ENCODE measurements at places on chromosomes 16 and 17. TPM values are rescaled to one million over a fixed set of nuclear protein-coding genes. Genes with fewer than 3 reads are reported as not detected.

Gene RAB34
- total RNA-seq = 91.8 TPM

DNA sequence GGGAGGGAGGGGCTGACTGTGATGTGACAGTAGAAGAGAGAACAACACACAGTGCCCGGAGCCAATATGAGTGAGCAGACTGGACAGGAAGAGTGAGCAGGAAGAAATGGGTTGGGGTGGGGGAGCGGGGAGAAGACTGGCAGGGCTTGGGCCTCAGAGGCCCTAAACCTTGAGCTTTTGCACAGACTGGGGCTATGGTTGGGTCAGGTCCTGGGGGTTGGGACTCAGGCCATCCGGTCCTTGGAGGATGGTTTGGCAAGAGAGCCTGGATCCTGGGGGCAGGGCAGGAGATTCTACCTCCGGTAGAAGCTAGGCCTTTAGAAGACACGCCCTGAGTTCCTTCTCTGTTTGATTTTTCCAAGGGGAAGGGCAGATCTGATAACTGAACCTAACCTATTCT is 1.1 kb downstream of the CAMTA2 start:
- H3K27me3 ChIP-seq = peaks cover 12% of the 10 kb centered on the region
- no peaks in the 10 kb centered on the region for H3K36me3 ChIP-seq
- peak overlapping the region; percentile 80 for H3K4me3 ChIP-seq
- DNase-seq = no peak
- H3K27ac ChIP-seq = no peak overlapping the region
- H3K4me1 ChIP-seq = no peaks in the 10 kb centered on the region

- no peak overlapping the region for H3K4me3 ChIP-seq
- no peaks in the 10 kb centered on the region for H3K36me3 ChIP-seq
- no peak for DNase-seq
- no peaks in the 10 kb centered on the region for H3K4me1 ChIP-seq
- no peaks in the 10 kb centered on the region for H3K27me3 ChIP-seq
These were observed 248.3 kb upstream of the CIBAR2 start for GRCh38 chr16:85360323-85361277.

Gene CCL4
- not detected for total RNA-seq

Gene CLEC18A
- 2.2 TPM for total RNA-seq

Data from endodermal cell (in vitro differentiated cells).